ENCODE measurements at places on chromosomes 12 and 14. TPM values are rescaled to one million over a fixed set of nuclear protein-coding genes. Genes with fewer than 3 reads are reported as not detected.

Gene NUDT14
- 25.5 TPM for polyA plus RNA-seq

Gene ZNF26
- polyA plus RNA-seq: 2.8 TPM

Gene CLEC9A
- polyA plus RNA-seq: 0.13 TPM

Gene KIF5A
- 0.24 TPM for polyA plus RNA-seq

Data from esophagus (tissue), 2 donors.